Activated CD8-positive, alpha-beta T cell treated with anti-CD3 and anti-CD28 coated beads, Interleukin-2, amount 10 ng/mL, durations not matched to agents 7 days and 5 days (primary cell): ENCODE measurements at places on chromosomes 12 and 14.

- DNase-seq: no peak
These were observed 47.3 kb downstream of the NUAK1 start for GRCh38 chr12:106091446-106091820.

DNA sequence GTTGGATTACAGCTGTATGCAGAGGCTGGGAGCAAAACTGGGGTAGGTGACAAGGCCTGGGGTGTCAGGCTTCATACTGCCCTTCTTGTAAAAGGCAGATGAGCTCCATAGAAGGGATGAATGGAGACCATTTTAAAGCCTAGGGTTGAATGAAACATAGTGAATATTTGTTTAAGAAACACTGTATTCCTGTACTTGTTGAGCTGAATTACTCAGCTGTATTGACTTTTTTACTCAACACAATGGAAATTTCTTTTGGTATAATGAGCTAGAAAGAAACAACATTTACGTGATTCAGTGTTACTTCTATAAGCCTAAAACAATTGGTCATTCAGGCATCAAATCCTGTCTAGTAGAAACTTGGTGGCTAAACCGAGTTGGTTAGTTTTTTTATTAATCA is 14.1 kb downstream of the ATP6V0A2 start:
- DNase-seq: no peak

DNA sequence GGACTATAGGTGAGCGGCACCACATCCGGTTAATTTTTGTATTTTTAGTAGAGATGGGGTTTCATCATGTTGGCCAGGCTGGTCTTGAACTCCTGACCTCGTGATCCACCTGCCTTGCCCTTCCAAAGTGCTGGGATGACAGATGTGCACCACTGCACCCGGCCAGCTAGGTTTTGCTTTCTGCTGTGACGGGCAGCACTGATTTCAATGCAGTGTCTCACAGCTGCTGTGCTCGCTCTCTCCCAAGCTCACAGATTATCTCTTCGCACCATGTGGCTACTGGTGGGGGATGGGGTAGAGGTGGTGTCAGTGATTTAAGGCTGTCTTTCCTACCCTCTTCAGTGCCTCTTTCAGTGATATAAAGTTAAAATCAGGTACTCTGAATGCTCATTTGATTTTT is 909.1 kb downstream of the TRHDE start:
- no peak for DNase-seq

DNA sequence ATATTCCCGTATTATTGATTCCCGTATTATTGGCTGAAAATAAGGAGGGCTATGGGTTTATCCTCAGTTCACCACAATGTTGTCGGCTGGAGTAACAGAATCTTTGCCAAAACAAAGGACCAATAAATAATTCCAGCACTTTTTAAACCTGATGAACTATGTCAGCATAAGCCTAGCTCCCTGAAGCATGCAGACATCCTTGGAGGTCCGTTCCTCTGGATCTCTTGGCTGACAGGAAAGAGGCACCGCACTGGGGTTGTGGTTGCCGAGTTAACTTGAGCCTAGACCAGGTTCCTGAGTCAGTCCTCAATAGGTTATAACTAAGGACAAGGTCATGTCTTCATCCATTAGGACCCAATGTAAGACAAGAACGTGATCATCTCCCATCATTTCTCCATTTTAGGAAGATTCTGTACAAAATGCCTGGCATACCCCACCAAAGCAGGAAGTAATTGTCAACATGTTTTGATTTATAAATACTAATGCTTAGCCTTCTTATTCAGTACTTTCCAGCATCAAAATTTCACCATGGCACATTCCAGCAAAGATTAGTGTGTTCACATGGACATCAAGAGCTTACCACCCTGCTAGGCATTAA is 36.6 kb downstream of the NID2 start:
- no peak for DNase-seq

GRCh38 chr12:64407342-64408223 is 3.4 kb downstream of the XPOT start:
- no peak for DNase-seq

DNA sequence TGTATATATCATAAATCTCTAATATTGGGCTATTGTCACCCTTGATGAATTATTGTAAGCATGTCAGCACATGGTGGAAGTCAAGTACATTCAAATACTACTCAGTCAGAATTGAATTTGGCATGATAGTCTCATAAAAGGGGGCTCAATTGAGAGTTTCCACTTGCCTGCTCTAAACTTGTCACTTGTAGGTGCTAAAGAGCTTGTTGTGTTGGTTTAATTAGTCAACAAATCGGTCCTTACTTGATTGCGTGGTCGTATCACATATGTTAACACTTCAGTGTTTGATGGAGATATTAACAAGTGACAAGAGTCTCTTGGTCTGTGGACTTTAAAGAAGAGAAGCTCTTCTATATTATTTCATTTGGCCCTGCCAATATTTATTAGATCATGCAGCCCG is 81.1 kb downstream of the NKX2-1 start:
- no peak for DNase-seq

- no peak for DNase-seq
These were observed 71.3 kb upstream of the SCN8A start for GRCh38 chr12:51519755-51520154.

- DNase-seq: no peak
These were observed 94.1 kb downstream of the PAX9 start for GRCh38 chr14:36755756-36756155.

DNA sequence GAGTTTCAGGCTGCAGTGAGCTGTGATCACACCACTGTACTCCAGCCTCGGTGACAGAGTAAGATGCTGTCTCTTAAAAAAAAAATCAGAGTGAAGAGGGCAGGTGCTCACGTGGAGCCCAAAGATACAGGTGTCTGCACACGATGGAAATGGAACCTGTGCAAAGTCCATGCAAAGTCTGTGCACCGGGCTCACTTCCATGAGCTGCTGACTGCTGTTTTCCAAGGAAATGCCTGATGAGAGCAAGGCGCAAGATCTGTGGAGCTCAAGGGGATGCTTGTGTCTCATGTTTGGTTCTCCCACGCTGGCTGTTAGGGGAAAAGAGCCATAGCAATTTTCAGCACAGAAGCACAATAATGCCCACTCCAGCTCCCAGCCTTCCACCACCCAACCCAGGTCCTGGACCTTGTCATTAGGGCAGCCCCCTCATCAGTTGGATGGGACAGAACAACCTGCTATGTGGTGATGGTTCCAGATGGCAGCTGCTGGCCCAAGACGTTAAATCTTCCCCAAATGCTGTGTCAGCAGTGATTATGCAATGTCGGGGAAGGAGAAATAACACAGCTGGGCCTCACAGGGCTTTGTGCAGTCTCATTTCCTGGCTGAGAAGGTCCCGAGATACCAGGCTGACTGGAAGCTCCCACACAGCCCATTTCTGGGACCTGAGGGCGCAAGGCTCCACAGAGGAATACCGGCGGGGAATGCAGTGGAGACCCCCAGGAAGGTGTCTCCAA is 27.9 kb upstream of the DICER1 start:
- DNase-seq: no peak

DNA sequence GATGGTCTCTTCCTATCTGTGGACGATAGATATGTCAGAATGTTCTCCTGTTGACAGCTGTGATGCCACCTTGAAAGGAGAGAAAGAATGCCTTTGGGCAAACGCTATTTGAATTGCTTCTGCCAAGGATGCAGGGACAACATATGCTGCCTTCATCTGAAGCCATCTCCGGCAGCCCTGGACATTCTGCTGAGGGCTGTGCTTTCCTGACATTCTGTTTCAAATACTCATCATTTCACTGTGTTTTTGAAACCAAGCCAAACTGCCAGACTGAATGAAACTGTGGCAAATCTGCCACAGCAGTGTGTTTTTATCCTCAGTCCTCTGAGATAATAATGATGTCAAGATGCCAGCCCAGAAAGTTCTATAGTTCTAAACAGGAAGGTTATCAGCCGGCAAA is 85.8 kb upstream of the BCAT1 start:
- DNase-seq: no peak

DNA sequence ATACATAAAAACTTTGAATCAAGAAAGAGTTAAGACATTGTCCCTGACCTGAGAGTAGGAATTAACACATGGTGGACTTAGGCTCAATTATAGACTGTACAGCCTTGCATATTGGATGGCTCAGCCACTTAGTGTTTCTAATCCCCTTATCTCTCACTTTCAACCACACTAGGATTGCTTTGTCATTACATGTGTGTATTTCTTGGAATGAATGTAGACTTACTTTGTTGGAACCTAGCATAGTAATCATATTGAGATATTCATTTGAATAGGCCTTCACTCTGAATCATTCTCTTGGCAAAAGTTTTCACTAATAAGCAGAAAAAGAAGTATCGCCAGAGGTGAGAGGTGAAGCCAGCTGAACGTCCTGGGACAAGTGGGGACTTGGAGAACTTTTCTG is 1973.9 kb upstream of the FLRT2 start:
- no peak for DNase-seq

GRCh38 chr12:130646716-130647370 is 69.3 kb downstream of the RIMBP2 start:
- DNase-seq: no peak

- DNase-seq: no peak
These were observed 64.7 kb downstream of the MAP3K9 start for GRCh38 chr14:70744641-70745040.

DNA sequence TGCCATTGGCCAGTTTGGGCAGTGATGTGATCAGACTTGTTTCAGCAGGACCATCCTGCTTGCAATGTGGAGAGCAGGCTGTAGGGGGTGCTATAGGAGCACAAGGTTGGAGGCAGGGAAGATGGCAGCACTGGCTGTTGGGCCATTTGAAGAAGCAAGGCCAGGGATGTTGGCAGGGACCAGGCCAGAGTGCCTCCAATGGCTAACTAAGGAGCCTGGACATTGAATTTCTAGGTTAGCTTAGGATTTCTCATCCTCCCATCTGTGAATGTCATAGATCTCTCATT is 23.5 kb downstream of the FGF23 start:
- DNase-seq: peak; percentile 73

- no peak for DNase-seq
These were observed 167.2 kb upstream of the ATP2B1 start for GRCh38 chr12:89875809-89876208.

DNA sequence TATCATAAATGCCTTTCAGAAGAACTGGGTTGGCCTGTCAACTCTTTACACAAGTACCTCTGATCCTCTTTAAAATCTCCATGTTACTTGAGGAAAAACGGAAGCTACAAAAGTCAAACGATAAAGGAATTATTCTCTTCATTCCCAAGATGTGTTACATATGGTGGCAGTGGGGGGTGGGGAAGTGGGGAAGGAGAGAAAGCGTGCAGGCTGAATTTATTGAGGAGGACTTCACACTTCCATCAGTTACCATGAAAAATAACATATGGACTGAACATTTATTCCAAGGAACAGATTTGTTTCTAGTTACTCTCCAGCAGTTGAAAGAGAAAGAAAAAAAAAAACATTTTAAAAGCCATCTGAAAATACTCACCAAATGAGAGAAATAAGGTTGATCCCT is 474.4 kb upstream of the DCN start:
- DNase-seq: no peak
